CD4-positive, CD25-positive, alpha-beta regulatory T cell (primary cell): ENCODE measurements at places on chromosomes 12 and 14. TPM values are rescaled to one million over a fixed set of nuclear protein-coding genes. Genes with fewer than 3 reads are reported as not detected.

Gene KRT85
- total RNA-seq, result not detected

Gene CINP
- total RNA-seq, result 21.5 TPM

Gene RAB15
- 6.5 TPM for total RNA-seq

Gene ESR2
- total RNA-seq, result not detected

Gene OVCH1
- total RNA-seq, result not detected

Gene PLEK2
- total RNA-seq, result not detected

Gene LBHD2
- total RNA-seq, result not detected

Gene ARG2
- 4.3 TPM for total RNA-seq

Gene KLHL33
- total RNA-seq, result 0.72 TPM

Gene LIN7A
- 0.25 TPM for total RNA-seq

Gene SOX5
- total RNA-seq, result not detected

Gene GNB3
- not detected for total RNA-seq

Gene CCDC197
- not detected for total RNA-seq

GRCh38 chr14:43914041-43914693, 592.9 kb downstream of the FSCB start:
- H3K27me3 ChIP-seq, result no peaks in the 10 kb centered on the region
- DNase-seq, result no peak
- H3K4me1 ChIP-seq, result no peaks in the 10 kb centered on the region

DNA sequence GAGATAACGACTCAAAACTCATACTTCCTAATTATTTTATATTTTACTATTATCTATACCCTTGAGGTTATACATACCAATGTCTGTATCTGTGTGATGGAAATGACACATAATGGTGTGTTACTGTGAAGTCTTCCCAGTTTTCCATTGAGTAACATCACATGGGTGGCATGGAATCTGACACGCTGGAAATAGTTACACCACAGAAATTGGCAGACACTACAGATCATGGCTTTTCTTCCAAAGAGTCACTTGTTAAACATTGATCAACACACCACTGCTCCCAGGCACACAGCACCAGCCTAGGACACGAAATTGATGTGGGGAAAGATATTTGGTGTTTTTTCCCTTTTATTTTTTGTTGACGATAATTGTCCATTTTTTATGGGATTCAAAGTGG, 33.0 kb upstream of the VWF start:
- H3K4me3 ChIP-seq, result no peak overlapping the region
- no peaks in the 10 kb centered on the region for H3K27me3 ChIP-seq
- H3K27ac ChIP-seq, result no peak overlapping the region
- no peaks in the 10 kb centered on the region for H3K4me1 ChIP-seq

- H3K4me1 ChIP-seq, result peaks cover 4% of the 10 kb centered on the region
- H3K27ac ChIP-seq, result no peak overlapping the region
- DNase-seq, result no peak
- H3K27me3 ChIP-seq, result peaks cover 2% of the 10 kb centered on the region
Measured at GRCh38 chr12:111069886-111070285, 149.5 kb upstream of the MYL2 start.

- DNase-seq, result no peak
- H3K36me3 ChIP-seq, result no peaks in the 10 kb centered on the region
- no peaks in the 10 kb centered on the region for H3K27me3 ChIP-seq
- no peak overlapping the region for H3K4me3 ChIP-seq
Measured at GRCh38 chr12:40907115-40907527, 214.9 kb downstream of the CNTN1 start.

GRCh38 chr12:65518771-65519170, 240.3 kb downstream of the MSRB3 start:
- H3K4me3 ChIP-seq, result no peak overlapping the region
- no peaks in the 10 kb centered on the region for H3K36me3 ChIP-seq
- H3K27me3 ChIP-seq, result no peaks in the 10 kb centered on the region
- no peak for DNase-seq
- no peak overlapping the region for H3K27ac ChIP-seq

GRCh38 chr14:36834293-36834692, 172.6 kb downstream of the PAX9 start:
- H3K4me1 ChIP-seq, result no peaks in the 10 kb centered on the region
- H3K27me3 ChIP-seq, result no peaks in the 10 kb centered on the region
- H3K27ac ChIP-seq, result no peak overlapping the region
- H3K4me3 ChIP-seq, result no peak overlapping the region
- DNase-seq, result no peak
- H3K36me3 ChIP-seq, result no peaks in the 10 kb centered on the region

DNA sequence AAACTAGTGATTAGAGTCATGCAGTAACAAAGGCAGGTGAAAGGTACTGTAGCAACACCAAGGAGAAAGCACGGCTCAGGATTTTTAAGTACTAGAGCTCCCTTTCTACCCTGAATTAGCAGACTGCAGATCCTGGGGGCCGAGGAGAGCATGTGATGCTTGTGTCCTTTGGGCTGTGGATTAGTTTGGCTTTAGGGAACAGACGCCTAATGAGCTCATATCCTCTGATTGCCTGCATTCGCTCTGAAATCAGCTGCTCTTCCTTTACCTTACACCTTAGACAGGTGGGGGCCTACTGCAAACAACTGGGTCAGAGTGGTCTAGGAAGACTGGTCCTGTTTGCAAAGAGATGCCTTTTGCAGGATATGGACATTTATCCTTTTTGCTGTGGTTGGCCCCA, 2.2 kb downstream of the PIP4K2C start:
- H3K4me1 ChIP-seq, result peaks cover 35% of the 10 kb centered on the region
- peaks cover under 1% of the 10 kb centered on the region for H3K27me3 ChIP-seq
- no peak overlapping the region for H3K27ac ChIP-seq
- peak overlapping the region; percentile 75 for H3K4me3 ChIP-seq
- H3K36me3 ChIP-seq, result peaks cover 39% of the 10 kb centered on the region
- no peak for DNase-seq

DNA sequence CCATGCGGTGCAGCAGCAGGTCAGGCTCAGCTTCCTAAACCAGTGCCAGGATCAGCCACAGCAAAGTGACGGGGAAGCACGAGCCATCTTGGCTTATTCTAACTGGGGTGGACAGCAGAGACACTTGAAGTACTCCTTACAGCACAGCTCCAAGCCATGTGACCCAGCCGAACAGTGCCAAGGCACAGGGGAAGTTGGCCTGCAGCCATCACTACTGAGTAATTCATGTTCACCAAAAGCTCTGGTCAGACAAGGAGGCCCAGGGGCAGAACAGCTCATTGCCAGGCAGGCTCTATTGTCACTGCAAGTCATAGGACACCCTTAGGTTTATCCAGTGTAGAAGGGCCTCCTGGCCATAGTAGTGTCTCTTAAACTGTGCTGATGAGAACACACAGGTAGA, 23.4 kb upstream of the SLC35F4 start:
- no peaks in the 10 kb centered on the region for H3K27me3 ChIP-seq
- H3K36me3 ChIP-seq, result no peaks in the 10 kb centered on the region
- H3K4me3 ChIP-seq, result no peak overlapping the region

GRCh38 chr12:212415-212714, 1.6 kb downstream of the SLC6A12 start:
- no peak overlapping the region for H3K4me3 ChIP-seq
- H3K36me3 ChIP-seq, result no peaks in the 10 kb centered on the region
- DNase-seq, result no peak
- H3K4me1 ChIP-seq, result peaks cover 4% of the 10 kb centered on the region
- H3K27ac ChIP-seq, result no peak overlapping the region

DNA sequence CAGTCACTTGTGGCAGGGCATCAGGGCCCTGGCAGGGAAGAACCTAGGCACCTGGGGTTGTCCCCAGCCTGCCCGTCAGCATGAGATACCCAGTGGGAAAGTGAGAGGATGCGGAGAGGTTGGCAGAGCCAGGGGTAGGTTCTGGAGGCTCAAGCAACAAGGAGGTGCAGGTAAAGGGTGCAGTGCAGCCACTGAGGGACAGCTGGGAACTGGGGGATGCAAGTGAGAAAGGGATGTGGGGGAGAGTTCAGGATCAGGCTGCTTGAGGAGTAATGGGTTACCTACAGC, 18.7 kb downstream of the VASH1 start:
- no peak overlapping the region for H3K27ac ChIP-seq
- no peak overlapping the region for H3K4me3 ChIP-seq
- H3K4me1 ChIP-seq, result no peaks in the 10 kb centered on the region
- no peaks in the 10 kb centered on the region for H3K27me3 ChIP-seq
- DNase-seq, result no peak
- peaks cover 4% of the 10 kb centered on the region for H3K36me3 ChIP-seq

DNA sequence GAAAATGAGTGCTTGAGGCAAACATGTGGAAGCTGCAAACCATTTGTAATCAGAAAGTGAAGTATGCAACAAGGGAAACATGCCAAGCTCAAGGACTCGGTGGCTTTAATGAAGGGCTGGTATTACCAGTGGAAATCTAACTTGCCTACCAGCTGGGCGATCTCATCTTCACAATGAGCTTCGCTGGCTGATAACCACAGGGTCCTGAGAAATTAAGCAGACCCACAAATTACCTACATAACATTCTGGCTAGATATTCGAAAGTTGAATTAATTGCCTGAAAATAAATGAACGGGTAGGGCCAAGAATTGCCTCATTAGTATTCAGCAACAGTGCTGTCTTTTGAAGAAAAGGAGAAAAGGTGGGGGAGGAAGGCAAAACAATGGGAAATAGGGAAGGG, 439.4 kb downstream of the PDZRN4 start:
- no peak overlapping the region for H3K27ac ChIP-seq
- no peak for DNase-seq
- H3K27me3 ChIP-seq, result no peaks in the 10 kb centered on the region
- H3K36me3 ChIP-seq, result no peaks in the 10 kb centered on the region
- H3K4me1 ChIP-seq, result no peaks in the 10 kb centered on the region

DNA sequence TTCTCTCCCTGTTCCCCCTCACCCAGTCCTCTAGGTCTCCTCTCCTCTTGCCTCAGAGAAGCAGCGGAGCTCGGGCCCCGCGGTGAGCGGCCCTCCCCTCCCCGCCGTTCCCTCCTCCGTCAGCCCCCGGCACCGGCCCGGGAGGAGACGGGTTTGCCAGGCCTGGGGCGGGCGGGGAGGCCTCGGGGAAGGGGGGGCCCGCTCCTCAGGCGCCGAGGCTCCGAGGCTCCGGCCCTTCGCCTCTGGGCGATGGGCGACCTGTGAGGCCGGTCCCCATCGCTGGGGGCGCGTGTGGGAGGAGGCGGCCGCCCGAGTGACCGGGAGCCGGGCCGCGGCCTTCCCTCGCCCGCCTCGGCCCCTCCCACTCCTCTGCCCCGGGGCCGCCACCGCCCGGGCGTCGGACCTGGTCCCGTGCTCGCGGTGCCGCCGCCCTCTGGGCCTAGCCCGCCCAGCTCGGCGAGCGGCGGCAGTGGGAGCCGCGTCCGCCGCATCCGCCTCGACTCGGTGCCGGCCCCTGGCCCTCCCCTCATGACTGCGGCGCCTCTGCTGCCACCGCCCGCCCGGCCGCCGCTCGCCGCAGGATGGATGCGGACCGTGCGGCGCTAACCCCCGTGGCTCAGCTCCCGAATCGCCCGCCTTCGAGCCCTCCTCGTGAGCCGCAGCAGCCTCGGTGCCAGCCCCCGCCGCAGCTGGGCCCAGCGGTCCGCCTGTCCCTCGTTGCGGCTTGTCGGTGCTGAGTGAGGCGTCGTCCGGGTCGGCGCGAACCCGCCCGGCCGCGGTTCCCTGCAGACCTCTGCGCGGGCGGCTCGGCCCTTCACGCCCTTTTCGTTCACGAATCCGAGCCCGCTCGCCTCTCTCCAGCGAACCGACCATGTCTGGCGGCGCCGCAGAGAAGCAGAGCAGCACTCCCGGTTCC, 574 bp downstream of the WNK1 start:
- no peaks in the 10 kb centered on the region for H3K36me3 ChIP-seq
- peak overlapping the region; percentile 95 for H3K4me3 ChIP-seq
- peak overlapping the region; percentile 95 for H3K27ac ChIP-seq
- H3K4me1 ChIP-seq, result peaks cover 41% of the 10 kb centered on the region
- peak; percentile 43 for DNase-seq

DNA sequence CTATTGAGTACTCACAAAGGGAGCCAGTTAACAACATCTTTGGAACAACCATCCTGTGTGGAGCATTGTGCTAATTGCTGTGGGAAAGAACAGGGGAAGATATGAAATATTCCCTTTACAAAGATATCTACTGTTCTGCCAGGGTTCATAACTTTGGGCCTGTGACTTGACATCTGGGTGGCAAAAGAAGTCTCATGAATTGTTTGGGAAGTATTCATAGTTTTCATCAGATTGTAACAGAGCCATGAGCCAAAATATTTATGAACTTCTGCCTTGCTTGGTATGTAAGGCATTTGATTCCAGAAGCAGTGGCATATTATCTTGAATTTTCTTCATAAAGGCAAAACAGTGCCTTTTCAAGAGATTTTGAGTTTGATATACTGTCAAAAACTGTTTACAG, 816.2 kb downstream of the DIO2 start:
- H3K36me3 ChIP-seq, result no peaks in the 10 kb centered on the region
- no peak for DNase-seq
- no peaks in the 10 kb centered on the region for H3K27me3 ChIP-seq
- H3K4me1 ChIP-seq, result no peaks in the 10 kb centered on the region
- H3K4me3 ChIP-seq, result no peak overlapping the region
